Colonic mucosa (tissue), 4 donors: ENCODE measurements at places on chromosomes 11 and 22.

GRCh38 chr11:112316971-112317370 is 56.3 kb upstream of the PLET1 start:
- no peak for DNase-seq

- DNase-seq = peak; percentile 48
Measured at GRCh38 chr11:102253020-102253715, 64.1 kb upstream of the BIRC3 start.

GRCh38 chr11:5092821-5093585 is 23.6 kb downstream of the OR52E1 start:
- no peak for DNase-seq

DNA sequence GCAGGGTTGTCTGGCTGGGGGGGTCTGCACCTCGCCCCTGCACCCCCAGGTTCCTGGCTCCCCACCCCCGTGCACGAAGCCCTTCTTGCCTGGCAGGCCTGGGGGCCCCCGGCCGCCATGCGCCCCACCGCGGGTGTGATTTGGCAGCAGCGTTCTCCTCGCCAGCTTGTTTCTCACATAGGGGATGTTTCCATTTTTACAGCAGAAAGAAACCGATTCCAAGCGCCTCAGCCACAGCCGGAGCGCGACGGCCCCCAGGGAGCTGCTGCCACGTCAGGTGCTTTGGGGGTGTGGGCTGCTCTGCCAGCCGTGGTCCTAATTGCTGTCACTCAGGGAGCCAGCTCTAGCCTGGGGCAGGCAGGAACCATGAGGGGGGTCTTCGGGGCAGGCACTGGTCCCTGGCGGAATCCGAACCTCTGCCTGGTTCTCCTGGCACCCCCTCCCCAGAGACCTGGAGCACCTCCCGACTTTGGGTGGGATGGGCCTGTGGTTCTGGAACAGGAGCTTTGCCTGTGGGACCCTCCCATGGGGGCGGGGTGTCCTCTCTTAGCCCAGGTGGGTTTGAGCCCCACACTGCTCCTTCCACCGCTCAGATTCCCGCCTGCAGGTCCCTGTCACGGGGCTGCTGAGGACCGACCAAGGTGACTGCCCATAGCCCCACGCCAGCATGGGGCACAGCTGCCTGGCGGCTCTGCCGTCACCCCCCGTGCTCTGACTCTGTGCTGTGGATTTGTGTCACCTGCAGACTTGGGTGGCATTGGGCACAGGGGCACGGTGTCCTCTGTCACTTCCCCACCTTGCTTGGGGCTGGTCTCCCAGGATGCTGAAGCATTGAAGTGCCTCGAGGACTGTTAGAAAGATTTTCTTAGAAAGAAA is 54.0 kb downstream of the RTN4R start:
- no peak for DNase-seq

- no peak for DNase-seq
Measured at GRCh38 chr11:59769111-59769510, 13.9 kb downstream of the STX3 start.

DNA sequence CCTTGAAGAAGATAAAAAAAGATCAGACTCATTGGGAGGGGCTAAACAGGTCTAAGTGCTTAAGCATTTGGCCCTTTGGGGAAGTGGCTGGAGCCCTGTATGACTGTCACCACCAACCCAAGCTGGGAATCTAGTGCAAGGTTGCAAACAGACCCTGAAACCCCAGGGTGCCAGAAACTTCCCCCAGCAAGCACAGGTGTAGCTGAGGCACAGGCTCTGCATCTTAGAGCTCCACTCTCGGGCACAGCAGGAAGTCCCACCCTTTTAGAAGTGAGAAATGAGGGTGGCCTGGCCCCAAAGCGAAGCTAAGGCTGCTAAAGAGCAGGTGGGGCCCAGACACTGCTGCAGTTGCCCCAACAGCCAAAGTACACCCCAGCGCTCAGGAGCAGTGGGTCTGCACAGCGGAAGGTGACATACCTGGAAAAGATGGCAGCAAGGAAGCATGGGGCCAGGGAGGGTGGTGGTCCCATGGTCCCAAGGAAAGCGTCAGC is 5.8 kb upstream of the KDM2A start:
- no peak for DNase-seq

GRCh38 chr22:25134451-25134850 is 65.2 kb upstream of the CRYBB3 start:
- DNase-seq = peak; percentile 43

GRCh38 chr11:113593698-113594308 is 112.3 kb downstream of the TMPRSS5 start:
- DNase-seq = no peak

- no peak for DNase-seq
Measured at GRCh38 chr11:125950696-125951651, 5.1 kb downstream of the VSIG10L2 start.
